ENCODE measurements at places on chromosomes 7 and 10. TPM values are rescaled to one million over a fixed set of nuclear protein-coding genes. Genes with fewer than 3 reads are reported as not detected.

GRCh38 chr10:110629680-110630191, 14.4 kb upstream of the RBM20 start:
- H3K4me3 ChIP-seq, result no peak overlapping the region
- peaks cover 5% of the 10 kb centered on the region for H3K27me3 ChIP-seq
- DNase-seq, result no peak
- H3K27ac ChIP-seq, result no peak overlapping the region
- H3K4me1 ChIP-seq, result no peaks in the 10 kb centered on the region

- H3K4me3 ChIP-seq, result no peak overlapping the region
- H3K27me3 ChIP-seq, result peaks cover 2% of the 10 kb centered on the region
- no peaks in the 10 kb centered on the region for H3K36me3 ChIP-seq
These were observed 229.6 kb downstream of the NSUN6 start for GRCh38 chr10:18421726-18422293.

- no peak overlapping the region for H3K4me3 ChIP-seq
- H3K27me3 ChIP-seq, result no peaks in the 10 kb centered on the region
- no peaks in the 10 kb centered on the region for H3K36me3 ChIP-seq
- DNase-seq, result no peak
These were observed 146.6 kb downstream of the SH2D4B start for GRCh38 chr10:80684259-80684658.

DNA sequence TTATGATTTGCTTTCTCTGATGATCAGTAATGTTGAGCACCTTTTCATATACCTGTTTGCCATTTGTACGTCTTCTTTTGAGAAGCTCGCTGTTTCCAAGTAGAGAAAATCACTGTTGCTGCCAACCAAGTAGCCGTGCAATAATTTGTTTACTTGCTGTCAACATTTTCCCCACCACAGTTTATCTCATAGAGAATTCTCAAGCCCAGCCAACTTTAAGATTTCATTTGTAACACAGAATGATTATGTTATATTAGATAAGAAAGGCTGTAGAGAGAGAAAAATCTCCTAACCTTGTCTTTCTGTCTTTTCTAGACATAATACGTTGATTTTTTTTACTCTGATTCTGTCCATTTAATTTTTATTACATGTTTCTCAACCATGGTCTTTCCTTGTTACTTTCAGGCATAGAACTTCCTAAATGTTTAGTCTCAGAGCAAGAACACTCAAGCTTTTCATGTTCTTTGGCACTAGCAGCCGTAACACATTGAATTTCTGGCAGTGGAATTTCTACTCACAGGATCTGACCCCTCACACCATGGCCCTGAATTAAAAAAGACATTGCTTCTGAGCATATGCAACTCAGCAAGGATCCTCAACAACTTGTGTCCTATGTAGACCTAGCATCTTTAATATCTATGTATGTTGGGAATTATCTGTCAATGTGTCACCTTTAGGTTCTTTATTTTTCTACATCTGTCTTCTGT, 23.1 kb downstream of the RPA3 start:
- no peak overlapping the region for H3K27ac ChIP-seq
- H3K4me1 ChIP-seq, result peaks cover 17% of the 10 kb centered on the region
- H3K36me3 ChIP-seq, result peaks cover 13% of the 10 kb centered on the region
- no peaks in the 10 kb centered on the region for H3K27me3 ChIP-seq
- DNase-seq, result no peak
- H3K4me3 ChIP-seq, result no peak overlapping the region

- H3K27me3 ChIP-seq, result no peaks in the 10 kb centered on the region
- peak overlapping the region; percentile 75 for H3K4me3 ChIP-seq
- peak; percentile 53 for DNase-seq
- no peaks in the 10 kb centered on the region for H3K36me3 ChIP-seq
- peaks cover 14% of the 10 kb centered on the region for H3K4me1 ChIP-seq
- H3K27ac ChIP-seq, result peak overlapping the region; percentile 95
These were observed 204.4 kb downstream of the DIP2C start for GRCh38 chr10:484925-485661.

DNA sequence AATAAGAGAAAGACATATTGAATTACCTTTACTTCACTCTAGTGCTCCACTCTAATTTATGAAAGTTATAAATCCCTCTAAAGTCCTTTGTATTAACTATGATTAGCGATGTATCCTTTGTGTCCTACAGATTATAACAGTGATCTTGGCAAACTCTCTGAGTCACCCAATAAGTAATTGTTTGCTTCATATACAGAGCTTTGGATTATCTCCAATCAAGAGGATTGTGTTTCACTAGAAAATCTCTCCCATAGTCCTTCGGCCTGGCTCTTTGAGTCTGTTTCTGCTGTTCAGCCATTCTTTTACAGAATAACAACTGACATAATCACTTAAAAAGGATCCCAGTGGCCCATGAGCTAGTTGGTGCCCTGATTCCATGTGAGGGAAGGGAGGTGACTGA, 9.5 kb downstream of the LMOD2 start:
- H3K27ac ChIP-seq, result no peak overlapping the region
- DNase-seq, result no peak
- H3K36me3 ChIP-seq, result no peaks in the 10 kb centered on the region
- peaks cover 12% of the 10 kb centered on the region for H3K27me3 ChIP-seq

- no peaks in the 10 kb centered on the region for H3K27me3 ChIP-seq
- no peaks in the 10 kb centered on the region for H3K36me3 ChIP-seq
- H3K4me1 ChIP-seq, result no peaks in the 10 kb centered on the region
- H3K4me3 ChIP-seq, result no peak overlapping the region
- DNase-seq, result no peak
- no peak overlapping the region for H3K27ac ChIP-seq
These were observed 947.1 kb upstream of the MBL2 start for GRCh38 chr10:53719658-53720057.

DNA sequence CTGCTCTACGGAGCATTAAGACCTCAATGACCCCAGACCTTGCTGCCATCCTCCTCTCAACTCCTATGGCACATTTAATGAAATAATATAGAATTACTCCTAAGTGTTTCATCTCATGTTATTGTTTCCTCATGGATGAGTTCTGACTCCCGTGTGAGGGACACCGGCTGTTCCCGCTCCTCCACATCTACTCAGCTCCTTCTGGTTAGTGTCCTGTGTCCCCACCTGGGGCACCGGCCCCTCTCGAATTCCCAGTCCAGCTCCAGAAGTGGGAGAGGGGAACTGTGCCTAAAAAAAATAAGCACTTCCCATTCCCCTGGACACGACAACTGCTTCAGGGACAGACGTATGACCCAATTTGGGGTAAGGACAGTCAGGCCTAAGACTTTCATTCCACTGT, 58.3 kb downstream of the PIP4K2A start:
- no peaks in the 10 kb centered on the region for H3K27me3 ChIP-seq
- peaks cover 98% of the 10 kb centered on the region for H3K4me1 ChIP-seq
- peak overlapping the region; percentile 63 for H3K4me3 ChIP-seq
- peak overlapping the region; percentile 85 for H3K27ac ChIP-seq

AGAP3 gene
- 33.2 TPM for total RNA-seq

HOXA7 gene
- total RNA-seq, result not detected

BRAF gene
- total RNA-seq, result 47.2 TPM

CD36 gene
- total RNA-seq, result not detected

SPDYE1 gene
- not detected for total RNA-seq

GRM8 gene
- total RNA-seq, result not detected

CYP3A4 gene
- total RNA-seq, result not detected
